CD4-positive, alpha-beta T cell treated with Interleukin-10 for 1 hour (primary cell): ENCODE measurements at places on chromosomes 7 and 10.

DNA sequence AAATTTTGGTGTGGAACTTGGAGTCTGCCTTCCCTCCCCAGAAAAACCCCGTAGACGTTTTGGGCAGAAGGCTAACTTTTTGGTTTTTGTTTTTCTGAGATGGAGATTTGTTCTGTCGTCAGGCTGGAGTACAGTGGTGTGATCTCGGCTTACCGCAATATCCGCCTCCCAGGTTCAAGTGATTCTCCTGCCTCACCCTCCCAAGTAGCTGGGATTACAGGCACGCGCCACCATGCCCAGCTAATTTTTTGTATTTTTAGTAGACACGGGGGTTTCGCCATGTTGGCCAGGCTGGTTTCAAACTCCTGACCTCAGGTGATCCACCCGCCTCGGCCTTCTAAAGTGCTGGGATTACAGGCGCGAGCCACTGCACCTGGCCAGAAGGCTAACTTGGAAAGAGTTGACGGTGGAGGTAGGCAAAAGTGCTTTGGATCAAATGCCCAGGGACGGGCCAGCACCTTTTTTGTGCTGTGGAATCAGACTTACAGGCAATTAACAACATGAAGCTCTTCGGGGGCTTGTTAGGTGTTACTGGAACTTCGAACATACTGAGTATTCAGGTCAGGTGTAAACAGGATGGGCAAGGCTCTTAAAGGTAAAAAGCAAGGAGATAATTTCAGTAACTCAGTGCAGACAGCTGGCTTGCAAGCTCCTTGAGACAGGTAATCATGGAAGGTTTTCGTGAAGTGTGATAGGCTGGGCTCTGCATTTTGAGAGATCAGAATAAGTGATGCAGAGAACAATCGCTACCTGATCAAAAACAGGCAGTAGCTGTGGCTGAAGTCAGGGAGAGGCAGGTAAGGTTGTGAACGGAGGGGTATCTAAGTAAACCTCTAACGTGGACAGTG, 1.8 kb downstream of the PPP1R35 start:
- no peak for DNase-seq

GRCh38 chr7:80146545-80147182, 12.0 kb downstream of the GNAI1 start:
- DNase-seq, result no peak

DNA sequence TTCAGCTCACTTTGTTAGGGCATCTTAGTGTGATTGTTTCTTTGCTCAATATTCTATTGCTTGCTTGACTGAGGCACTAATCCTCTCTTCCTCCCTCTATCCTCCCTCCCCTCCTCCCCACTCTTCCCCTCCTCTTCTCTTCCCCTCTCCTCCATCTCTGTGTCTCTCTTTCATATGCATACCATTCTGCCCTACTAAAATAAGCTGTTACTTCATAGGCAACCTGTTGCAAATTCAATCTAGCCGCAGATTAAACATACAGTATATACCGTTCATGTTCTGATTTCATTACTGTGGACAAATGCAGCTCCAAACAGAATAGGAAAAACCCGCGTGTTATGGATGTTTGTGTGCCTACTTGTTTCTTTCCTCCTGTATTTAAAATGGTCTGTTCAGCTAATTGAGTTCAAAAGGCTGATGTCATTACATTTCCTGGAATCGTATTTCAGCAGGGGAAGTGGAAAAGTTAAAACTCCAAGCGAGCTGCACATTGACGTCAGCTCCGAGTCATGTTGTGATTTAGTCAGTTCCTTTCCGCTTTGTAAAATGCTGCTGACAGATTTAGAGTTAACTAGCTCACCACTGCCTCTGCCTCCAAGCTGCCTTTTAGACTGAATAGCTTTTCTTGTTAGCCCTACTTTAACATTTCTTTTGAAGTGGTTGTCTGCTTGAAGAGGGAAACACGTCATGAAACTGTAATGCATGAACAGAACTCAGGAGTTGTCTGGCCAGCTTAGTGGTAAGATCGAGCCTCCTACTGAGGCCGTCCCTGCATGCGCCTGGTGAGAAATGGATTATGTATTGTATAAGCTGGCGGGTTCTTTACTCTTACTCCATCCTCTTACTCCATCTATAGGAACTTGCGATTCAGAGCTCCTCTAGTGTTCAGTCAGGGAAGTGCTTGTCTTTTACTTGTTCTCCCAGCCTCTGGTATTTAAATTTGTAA, 69.0 kb downstream of the CREM start:
- DNase-seq, result peak; percentile 94

GRCh38 chr7:151926336-151926712, 29.9 kb upstream of the GALNTL5 start:
- no peak for DNase-seq

DNA sequence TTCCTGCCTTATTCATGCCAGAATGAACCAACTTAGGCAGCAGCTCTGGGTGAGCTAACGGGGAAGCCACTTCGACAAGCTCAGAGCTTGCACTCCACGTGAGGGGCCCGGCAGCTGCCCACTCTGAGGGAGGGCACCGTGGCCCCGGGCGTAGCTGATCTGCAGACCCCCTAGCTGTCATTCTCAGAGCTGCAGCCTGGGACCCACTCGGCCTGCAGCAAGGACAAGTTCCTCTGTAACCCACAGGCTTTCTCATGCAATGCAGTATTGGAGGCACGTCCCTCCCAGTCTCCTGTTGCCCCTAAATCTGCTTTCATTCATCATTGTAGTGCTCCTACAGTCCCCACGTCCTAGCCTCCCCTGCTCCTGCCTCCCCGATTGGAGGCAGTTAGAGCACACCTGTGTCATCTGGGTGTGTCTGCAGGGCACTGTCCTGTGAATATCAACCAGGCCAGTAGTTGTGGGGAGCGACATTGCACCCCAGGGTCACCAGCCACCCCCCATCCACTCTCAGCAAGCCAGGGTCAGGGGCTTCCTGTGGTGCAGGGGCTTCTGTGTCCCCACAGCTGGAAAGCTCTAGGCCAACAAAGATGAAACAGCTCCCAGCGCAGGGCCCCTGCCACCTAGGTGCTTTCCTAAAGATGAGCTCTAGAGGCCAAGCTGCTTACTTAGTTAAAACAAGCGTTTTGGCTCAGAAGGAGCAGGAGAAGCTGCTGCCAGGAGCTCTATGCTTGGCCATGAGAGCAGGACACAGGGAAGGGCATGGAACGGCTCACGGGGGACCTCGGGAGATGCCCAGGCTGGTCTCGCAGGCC, 333.6 kb downstream of the ADARB2 start:
- no peak for DNase-seq

DNA sequence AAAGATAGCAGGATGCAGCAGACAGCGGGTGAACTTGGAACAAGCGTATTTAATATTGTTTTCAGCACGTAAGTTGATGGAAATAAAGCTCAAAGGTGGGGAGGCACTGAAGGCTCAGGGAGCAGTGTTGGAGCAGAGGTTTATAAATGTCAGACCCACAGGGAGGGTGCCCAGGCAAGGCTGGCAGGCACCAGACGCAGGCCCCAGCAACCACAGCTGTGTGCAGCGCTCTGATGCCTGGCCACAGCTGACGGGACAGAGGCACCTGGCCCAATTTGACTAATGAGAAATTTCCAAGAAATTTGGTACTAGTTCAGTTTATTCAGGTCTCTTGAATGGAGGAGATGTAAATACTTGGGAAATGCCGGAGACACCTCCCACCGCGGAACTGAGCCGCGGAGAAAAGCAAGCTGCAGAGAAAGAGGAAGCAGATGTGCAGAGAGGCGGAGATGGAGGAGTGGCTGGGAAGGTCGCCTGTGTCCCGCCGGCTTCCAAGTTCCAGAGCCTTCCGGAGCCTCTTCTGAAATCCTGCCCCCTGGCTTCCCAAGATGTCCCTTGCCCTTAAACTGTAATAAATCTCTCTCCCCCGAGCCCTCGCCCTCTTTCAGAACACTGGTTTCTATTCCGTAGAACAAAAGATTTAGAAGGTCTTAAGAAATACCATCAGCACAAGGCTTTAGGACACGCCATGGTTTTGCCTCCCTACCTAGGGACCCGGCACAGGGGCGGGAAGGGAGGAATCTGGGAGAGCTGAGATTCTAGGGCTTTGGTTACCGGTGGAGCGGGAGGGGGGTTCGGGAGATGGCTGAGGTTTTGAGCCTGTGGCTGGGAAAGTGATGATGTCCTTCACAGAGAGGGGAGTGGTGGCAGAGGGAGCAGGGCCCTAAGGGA, 38.4 kb upstream of the PLXNA4 start:
- DNase-seq, result no peak

DNA sequence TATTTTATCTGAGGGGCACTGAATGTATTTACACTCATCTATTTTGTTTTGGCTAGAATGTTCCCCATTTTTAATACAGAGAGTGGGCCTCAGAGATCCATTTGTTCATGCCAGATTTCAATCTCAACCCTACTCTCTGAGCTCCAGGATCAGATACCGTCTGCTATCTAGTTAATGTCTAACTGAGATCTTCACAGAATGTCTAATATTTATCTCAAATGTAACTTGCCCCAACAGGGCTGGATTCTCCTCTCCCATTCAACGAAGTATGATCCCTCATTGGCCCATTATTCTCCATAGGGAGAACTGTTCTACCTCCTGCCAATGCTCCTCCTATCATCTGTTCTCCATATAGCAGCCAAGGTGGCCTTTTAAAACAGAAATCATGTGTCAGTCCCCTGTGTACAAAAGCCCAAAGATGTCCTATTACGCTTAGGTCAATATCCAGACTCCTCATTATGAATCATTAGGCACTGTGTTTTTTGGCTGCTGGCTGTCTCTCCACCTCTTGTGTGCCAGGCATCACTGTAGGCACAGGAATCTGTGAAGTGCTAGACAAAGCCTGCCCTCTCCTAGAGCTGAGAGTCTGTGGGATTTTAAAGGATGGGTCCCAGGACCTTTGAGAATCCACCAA, 169.3 kb upstream of the AGK start:
- DNase-seq, result no peak

DNA sequence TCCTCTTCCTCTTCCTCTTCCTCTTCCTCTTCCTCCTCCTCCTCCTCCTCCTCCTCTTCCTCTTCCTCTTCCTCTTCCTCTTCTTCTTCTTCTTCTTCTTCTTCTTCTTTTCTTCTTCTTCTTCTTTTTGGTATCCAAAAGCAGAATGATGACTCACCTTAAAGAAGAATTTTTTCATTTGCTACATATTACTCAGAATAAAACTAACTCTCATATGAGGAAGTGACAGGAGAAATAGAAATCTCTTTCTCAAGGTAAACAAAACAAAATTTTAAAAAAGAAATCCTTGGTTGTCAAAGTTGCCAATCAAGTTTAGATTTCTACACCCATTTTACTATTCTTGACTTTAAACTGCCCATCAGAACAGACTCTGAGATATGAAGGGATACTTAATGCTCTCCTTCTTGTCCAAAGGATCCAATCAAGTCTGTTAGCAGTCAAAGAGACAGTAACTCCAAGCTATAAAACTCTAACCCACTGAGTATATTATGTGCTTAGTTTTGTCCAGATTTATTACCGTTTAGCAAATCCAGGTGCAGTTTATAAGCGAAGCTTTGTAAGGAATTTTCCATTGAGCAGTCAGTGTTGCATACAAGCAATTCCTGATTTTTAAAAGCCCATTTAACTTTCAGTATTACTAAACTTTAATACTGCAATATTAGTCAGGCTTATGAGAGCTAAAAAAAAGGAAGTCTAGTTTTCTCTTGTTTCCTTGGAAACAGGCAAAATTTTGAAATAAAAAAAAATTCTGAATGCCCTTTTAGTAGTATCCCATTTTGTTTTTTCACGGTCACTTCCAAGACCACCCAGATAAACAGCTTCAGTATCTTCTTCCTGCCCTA, 43.1 kb upstream of the SNX13 start:
- no peak for DNase-seq

DNA sequence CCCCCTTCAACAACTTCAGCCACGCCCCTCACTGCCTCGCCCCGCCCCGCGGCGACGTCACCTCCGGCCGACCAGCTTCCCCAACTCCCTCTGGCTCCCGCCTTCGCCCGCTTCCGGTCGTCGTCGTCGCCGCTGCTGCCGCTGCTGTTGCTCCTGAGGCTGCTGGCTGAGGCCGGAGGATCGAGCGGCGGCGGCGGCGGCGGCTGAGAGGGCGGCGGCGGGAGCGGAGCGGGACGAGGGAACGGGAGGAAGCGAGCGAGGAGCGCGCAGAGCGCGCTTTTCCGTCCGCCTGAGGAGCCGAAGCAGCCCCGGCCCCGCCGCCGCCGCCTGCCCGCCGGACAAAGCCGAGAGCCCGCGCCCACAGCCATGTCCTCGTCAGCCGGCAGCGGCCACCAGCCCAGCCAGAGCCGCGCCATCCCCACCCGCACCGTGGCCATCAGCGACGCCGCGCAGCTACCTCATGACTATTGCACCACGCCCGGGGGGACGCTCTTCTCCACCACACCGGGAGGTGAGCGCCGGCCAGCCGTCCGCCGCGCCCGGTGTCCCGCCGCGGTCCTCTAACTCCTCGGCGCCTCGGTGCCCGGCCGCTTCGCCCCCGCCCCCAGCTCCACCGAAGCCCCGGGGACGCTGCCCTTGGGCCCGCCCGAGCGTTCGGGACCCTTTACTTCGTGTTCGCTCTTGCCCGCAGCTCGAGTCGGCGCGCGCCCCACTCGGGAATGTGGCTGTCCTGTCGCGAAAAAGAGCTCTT, at the start of gene EIF4EBP2:
EIF4EBP2 (plus strand) TSS at position 110 of the 751 bp plus-strand sequence; CDS start at position 367, 257 bp downstream.
- peak; percentile 98 for DNase-seq

GRCh38 chr7:2610898-2611297, 20.9 kb upstream of the TTYH3 start:
- DNase-seq, result no peak

- no peak for DNase-seq
Measured at GRCh38 chr10:133166828-133167692, 7.0 kb downstream of the KNDC1 start.

- no peak for DNase-seq
Measured at GRCh38 chr10:62278441-62278910, 9.8 kb upstream of the RTKN2 start.

GRCh38 chr10:125995726-125996304, 99.5 kb downstream of the FANK1 start:
- no peak for DNase-seq

GRCh38 chr7:150988230-150989226, 2.3 kb upstream of the NOS3 start:
- DNase-seq, result peak; percentile 76

DNA sequence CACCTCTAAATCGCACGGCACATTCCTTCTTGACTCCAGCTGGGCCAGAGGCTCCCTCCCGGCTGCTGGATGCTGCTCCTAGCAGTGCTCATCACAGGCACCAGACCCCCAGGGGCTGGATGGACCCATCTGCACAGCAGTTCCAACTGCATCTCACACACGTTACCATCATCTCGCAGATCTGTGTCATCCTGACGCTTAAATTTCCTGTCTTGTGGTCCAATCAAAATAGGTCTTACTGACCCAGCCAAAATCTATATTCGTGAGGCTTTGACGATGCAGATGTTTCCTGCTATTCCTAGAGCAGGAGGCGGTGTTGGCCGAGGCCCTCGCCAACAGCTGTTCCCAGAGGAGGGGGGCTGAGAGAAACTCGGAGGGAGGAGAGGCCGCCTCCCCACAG, 108.0 kb downstream of the MKI67 start:
- no peak for DNase-seq

DNA sequence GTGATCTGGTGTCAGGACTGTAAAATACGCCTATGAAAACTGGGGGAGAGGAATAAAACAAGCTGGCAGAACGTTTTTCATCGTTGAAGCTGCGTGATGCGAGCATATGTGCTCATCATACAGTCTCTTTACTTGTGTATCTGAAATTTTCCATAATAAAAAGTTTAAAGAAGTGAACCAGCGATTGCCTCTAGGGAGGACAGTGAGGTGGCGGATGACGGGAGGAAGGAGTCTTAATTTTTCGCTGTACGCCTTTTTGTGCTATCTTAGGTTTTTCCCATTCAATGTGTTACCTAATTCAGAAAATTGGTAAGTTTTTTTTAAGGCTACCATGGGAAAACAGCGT, 891 bp upstream of the WAPL start:
- no peak for DNase-seq

GRCh38 chr7:1943933-1944618, 274.0 kb downstream of the ELFN1 start:
- no peak for DNase-seq
